ENCODE measurements at places on chromosomes 2 and 18.
A peak's percentile ranks its signal among the peaks of the same experiment; 100 is the strongest.

GRCh38 chr2:26448651-26449050, 29.3 kb downstream of the OTOF start:
- DNase-seq: no peak

GRCh38 chr2:8216397-8216796, 465.5 kb upstream of the ID2 start:
- DNase-seq: no peak

DNA sequence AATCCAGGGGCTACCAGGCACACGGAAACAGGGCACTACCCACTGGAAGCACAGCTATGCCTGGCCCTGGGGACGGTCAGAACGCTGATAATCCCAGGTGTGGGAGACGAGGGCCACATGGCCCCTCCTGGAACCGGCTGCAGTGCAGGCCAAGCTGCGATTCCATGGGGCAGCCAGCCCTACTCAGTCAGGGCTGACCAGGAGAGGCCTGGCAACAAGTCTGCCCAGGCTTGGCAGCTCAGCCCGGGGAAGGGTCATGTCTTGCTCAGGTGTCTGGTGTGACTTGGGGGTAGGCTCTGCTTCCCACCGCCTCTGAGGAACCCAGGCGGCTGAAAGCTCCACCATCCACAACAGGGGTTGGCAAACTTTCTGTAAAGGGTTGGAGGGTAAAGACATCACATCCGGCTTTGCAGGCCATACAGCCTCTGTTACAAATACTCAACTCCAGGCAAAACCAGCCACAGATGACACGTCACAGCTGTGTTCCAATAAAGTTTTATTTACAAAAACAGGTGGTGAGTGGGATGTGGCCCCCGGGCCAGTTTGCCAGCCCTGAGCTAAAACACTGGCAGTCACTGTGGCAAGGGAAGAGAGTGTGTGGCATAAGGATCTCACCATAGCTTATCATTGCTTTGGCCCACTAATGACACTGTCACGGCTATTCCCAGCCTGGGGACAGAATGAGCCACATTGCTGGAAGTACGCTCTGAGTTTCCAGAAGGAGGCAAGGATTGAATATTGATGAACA, 85.2 kb downstream of the NDUFA10 start:
- peak; percentile 58 for DNase-seq

DNA sequence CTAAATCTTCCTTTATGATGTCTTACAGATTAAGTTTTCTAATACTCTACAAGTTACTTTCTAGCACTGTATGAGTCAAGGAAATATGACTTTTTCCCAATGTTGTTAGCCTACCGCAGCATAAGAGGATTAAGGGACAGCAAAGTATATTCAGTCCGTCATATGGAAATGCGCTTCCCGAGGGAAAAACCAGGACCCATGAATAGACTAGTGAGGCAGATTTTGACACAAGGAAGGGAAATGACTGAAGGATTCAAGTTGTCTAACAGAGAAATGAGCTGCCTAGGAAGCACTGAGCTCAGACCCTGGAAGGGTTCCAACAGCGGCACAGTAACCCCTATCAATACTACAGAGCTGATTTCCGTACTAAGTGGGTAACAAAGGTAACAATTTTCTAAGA, 12.0 kb downstream of the SEPTIN10 start:
- no peak for DNase-seq

- no peak for DNase-seq
Observed at GRCh38 chr2:224062481-224063297, 23.6 kb upstream of the SERPINE2 start.

DNA sequence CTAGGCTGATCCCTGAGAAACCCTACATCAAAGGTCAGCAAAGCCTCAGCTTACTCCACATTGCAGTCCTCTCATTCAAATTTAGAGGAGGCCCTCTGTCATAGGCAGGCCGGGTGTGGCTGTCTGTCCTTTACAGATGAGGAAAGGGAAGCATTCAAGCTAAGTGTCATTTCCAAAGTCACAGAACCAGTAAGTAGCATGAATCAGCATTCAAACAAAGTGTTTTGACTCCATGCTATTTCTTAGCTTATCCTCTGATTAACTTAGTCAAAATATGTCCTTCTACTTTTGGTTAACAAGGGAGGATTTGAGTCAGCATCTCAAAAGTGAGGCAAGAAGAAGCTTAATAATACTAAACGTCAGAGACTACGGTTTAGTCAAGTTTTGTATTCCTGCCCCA, 409.0 kb upstream of the POU3F3 start:
- DNase-seq: no peak
